A549 (cell line): ENCODE measurements at places on chromosomes 12 and 14.
A peak's percentile ranks its signal among the peaks of the same experiment; 100 is the strongest.

DNA sequence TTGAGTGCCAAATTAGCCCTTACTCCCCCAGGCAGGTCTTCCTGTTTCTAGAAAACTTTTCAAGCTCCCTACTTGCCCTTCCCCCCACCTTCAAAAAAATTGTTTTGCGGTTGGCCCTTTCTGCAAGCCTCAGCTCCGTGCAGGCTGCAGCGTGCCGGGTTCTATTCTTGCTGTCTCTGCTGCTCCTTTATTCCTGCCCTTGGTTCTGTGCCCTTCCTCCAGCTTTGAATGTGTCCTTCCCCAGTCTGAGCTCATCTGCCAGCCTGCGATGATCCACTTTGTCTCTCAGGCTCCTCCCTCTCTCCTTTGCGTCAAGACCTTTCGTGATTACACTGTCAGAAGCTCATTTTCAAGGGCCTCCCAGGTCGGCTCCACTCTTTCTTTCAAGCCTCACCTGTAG, 98.6 kb downstream of the IRF2BPL start:
- no peak for DNase-seq

GRCh38 chr14:94407906-94408305, 19.5 kb upstream of the SERPINA1 start:
- DNase-seq: no peak

- no peak for DNase-seq
Measured at GRCh38 chr14:60485598-60486251, at the start of gene C14orf39. C14orf39 (minus strand) TSS chr14:60486063; CDS start chr14:60485078, 985 bp downstream.

DNA sequence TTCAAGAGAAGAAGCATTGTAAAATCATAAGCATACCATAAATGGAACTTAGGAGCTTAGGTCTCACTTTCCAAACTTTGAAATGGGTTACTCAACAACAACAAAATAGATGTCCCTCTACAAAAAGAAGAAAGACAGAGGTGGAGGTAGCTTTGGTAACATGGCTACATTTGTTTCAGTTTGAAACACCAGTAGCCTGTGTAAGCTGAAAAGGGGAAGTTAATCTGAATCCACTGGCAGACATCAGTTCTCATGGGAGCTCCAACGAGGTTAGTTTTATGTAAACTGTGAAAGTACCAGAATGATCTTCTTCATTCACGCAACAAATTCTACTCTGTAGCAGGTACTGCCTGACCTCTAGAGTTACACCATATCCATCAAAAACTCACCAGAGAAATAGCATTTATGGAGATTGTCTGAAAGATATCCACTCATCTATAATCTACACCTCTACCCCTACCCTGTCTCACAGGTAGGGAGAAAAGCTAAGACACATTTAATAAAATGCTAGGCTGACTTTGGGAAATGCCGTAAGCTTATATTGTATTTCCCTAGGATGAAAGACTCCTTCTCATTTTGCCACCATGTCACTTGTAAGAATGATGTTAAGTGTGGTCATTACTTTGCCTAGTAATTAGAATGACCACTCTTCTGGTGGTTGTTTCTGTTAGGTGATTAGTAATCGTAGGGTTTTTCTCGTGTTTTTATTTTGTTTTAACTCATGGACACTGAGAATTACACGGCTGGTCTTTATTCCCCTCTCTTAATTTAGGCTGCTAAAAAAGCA, 224.1 kb downstream of the ASCL1 start:
- no peak for DNase-seq

- no peak for DNase-seq
Measured at GRCh38 chr14:54170301-54170700, 213.7 kb upstream of the BMP4 start.

GRCh38 chr12:40263616-40264409, 39.0 kb downstream of the LRRK2 start:
- no peak for DNase-seq

GRCh38 chr14:105281371-105282097, 19.3 kb downstream of the BRF1 start:
- peak; percentile 76 for DNase-seq

- DNase-seq: no peak
Measured at GRCh38 chr12:94671917-94672316, 21.6 kb upstream of the TMCC3 start.

- no peak for DNase-seq
Measured at GRCh38 chr14:23722675-23723074, 86.5 kb downstream of the DHRS2 start.

DNA sequence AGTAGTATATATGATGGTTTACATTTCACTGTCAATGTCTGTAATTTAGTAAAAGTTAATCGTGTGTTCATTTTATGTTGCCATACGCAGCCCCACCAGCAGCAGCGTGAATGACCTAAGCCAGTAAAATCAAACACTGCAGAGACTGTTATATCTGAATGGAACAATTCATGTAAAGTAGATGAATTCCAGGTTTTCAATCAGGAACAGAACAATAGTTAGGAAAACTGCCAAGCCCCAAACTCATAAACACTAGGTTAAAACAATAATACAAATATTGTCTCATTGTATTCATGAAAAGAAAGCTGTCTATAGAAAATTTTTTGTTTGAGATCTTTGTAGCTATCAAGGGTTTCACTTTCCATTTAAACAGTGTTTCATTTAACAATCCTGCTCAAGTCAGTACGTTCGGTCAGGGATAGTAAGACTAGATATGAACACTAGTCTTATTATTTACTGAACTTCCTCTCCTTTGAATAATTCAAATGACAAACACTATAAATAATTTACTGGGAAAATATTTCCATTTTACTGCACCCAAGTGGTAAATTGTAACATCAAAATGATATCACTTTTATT, 256.8 kb upstream of the FLRT2 start:
- no peak for DNase-seq

- DNase-seq: no peak
Measured at GRCh38 chr12:49902399-49903350, 1.0 kb downstream of the FAIM2 start.

GRCh38 chr14:76133103-76133502, 18.6 kb upstream of the GPATCH2L start:
- no peak for DNase-seq

DNA sequence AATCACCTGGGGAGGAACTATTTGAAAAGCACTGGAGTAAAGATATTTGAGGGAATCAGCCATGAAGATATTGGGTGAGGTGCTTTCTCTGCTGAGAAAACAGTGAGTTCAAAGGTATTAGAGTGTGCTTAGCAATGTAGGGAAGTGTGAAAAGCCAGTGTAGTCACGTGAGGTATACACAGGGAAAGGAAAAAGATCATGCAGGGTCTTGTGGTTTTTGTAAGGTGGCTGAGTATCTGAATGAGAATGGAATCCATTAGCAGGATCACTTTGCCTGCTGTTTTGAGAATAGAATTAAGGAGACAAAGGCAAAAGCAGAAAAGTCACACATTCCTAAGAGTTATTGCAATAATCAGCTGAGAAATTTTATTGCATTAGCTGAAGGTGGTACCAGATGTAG, 193.0 kb downstream of the PIK3C2G start:
- no peak for DNase-seq

DNA sequence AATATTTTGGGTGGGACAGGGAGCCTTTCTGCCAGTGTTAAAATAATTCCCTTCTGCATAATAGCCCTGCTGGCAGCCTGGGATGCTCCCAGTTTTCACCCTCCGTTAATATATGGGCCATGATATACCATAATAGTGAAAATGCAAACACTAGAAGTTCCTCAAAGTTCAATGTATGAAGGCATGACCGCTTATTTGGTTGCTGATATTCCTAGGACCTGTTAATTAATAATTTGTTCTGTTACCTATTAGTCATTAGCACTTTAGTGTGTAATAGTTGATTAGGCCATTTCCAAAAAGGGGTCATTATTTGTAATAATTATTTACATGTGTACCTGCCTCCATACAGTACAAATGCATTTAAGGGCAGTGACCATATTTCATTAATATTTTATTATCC, 20.4 kb downstream of the NR1H4 start:
- no peak for DNase-seq

DNA sequence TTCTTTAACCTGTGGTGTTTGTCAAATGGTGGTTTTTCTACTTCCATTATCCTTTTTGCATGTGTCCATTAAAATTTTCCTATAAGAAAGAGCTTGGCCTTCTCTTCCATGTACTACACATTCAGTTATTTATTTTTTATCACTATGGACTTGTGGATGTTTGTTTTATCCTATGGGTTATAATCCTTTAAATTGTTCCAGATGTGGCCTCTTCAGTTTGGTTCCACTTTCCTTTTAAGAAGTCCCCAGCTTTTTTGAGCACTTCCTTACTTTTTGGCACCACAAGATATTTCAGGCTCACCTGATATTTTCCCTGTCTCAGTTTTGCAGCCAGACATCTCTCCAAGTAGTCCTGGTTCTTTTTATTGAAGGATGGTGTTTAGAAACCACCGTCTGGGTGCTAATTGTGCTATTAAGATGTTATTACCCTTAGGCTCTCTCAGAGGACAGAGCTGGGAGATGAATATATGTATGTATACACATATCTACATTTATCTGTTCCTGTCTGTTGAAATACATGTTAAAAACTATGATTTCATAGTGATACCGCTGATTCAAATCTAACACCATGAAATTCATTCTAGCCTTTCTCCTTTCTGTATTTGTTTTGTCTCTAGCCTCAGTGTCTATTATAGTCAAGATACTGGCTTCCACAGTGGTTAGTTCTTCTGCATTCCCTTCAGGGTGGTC, 408.5 kb upstream of the RGS6 start:
- no peak for DNase-seq

DNA sequence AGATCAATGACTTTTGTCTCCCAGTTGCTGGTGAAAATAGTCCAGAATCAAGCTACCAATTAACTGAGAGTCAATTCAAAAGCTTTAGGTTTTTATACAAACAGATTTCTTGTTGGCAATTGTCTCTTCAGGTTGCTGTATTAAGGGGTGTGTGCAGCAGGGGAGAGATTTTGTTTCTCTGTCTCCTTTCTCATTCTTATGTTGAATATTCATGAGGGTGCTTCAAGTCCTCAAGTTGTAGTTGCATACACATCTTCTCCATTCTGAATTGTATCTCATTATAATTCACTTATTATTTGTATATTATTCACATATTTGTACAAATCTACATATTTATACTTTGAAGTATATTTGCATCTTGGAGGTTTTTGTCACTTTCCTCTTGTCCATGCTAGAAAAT, 126.7 kb upstream of the PTPRQ start:
- DNase-seq: no peak

DNA sequence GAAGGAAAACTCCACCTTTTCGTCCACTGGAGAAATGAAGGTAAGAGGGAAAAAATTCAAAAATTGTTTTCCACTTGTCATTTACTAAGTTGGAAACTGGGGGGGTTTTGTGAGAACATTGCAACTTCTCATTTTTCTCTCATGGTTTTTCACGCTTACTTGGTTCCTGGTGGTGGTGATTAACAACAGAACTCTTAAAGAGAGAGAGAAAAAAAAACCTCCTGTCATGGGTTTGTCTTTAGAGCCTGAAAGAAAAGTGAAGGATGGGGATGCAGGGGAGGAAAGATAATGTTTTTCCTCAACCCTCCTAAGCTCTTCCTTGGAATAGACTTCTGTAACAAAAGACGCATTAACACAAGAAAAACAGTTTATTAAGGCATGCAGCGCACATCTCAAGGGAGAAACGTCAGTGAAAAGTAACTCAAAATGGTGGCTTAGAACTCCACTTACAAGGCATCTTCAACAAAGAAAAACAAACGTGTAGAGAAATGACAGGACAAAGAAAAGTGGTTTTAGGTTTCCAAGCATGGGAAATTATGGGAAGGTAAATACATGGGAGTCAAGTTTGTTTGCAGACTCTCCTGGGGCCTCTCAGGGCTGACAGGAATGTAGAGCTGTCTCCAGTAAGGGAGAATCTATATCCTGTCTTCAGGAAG, 81.9 kb upstream of the ATF7IP start:
- DNase-seq: no peak

- no peak for DNase-seq
Measured at GRCh38 chr12:15350643-15351042, 28.3 kb downstream of the PTPRO start.

GRCh38 chr14:92994942-92995341, 72.0 kb downstream of the CHGA start:
- DNase-seq: no peak

DNA sequence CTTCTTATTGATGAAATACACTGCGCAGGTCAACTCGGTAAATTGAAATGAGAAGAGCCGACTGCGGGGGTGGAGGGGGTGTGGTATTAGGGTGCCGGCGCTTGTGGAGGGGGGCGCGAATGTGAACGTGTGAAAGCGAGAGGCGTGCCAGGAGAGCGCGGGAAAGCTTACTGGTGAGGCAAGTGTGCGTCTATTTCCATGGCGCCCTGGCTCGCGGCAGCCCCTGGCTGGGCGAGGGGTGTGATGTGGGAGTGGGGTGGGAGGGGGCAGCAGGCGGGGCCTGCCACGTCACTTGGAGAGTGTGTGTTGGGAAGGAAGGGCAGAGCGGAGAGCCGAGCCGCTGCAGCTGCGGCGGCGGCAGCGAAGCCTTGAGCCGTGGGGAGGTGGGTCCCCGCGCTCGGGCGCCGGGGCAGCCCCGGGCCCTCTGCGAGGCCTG, 88.8 kb downstream of the GALNT8 start:
- no peak for DNase-seq

GRCh38 chr12:24023081-24023480, 73.6 kb upstream of the SOX5 start:
- no peak for DNase-seq

- no peak for DNase-seq
Measured at GRCh38 chr12:2264651-2265232, 212.0 kb downstream of the CACNA1C start.

DNA sequence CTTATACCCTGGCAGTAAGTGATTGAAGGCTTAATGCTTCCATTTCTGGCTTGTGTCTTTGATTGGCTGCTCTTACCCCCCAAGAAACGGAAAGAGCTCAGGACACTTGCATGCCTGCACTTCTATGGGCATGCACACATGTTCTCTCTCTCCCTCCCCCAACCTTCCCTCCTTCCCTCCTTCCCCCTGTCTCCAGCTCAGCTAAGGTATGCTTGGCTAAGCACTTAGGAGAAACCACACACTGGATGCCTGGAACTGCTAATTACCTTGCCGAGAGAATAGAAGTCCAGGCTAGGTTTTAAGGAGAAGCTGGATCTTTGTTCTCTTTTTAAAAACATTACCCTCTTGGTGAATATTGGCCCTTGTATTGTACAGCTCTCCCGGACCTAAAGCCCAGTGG, 1072.8 kb upstream of the TMEM132C start:
- no peak for DNase-seq

GRCh38 chr12:39990122-39991101, 115.5 kb downstream of the SLC2A13 start:
- peak; percentile 15 for DNase-seq

- no peak for DNase-seq
Measured at GRCh38 chr14:58598804-58599525, 38.8 kb upstream of the DACT1 start.

- no peak for DNase-seq
Measured at GRCh38 chr12:41724216-41724615, 420.5 kb downstream of the GXYLT1 start.

- no peak for DNase-seq
Measured at GRCh38 chr14:58196198-58196597, 3.8 kb upstream of the ACTR10 start.
